ENCODE measurements at places on chromosomes 6 and 20. TPM values are rescaled to one million over a fixed set of nuclear protein-coding genes. Genes with fewer than 3 reads are reported as not detected.

DNA sequence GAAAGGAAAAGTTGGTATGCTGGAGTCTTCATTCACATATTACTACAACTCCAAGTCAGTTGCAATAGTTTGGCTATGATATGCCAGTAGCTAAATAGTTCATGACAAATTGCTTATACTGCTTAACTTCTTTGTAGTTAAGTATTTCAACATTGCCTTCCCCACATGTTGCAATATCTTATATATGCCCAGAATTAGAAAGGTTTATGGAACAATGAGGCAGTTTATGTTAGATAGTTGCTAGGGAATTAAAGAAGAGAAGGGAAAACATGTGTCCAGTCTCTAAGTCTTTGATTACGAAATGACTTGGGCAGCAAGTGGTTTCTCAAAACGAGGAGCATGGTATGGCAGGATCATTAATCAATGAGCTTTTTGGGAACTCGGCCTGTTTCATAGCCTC, 145.8 kb downstream of the PLCB4 start:
- DNase-seq, result no peak

DNA sequence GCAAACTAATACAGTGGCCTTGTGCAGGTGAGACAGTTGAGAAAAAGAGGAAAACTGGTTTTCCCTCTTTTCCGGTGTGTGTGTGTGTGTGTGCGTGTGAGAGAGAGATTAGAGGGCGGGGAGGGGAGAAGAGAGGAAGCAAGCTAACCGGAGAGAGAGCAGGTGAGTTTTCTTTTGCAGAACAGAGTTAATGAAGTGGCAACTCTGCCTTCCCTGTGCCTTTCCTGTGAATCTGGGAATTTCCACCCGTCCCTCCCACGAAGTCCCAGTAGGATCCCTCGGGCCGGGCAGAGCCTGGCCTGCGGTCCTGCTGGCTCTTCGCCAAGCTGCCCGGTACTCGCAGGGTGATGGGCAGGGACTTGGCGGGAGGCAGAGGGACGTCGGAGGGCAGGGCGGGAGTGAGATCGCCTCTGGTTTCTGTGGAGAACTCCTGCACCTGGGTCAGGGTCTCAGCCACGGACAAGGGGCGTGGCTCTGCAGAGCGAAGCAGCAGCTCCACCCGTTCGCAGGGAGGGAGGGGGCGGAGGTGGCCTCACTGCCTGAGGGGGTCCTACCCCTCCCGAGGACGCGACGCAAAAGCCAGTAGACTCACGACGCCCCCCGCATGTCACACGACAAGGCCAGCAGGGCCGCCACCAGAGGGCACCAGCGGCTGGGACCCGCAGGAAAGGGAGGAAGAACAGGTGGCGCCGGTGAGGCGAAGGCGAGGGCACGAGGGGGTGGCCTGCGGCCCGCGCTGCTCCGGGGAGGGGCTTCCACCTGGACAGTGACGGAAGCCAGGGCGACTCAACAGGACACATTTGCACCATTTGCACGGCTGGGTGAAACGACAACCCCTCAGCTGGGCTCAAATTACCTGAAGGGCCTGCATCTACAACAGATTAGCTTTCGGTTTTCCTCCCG, 51.2 kb upstream of the RNF182 start:
- peak; percentile 68 for DNase-seq

GRCh38 chr20:19539191-19539590, 218.9 kb upstream of the RIN2 start:
- DNase-seq, result no peak

DNA sequence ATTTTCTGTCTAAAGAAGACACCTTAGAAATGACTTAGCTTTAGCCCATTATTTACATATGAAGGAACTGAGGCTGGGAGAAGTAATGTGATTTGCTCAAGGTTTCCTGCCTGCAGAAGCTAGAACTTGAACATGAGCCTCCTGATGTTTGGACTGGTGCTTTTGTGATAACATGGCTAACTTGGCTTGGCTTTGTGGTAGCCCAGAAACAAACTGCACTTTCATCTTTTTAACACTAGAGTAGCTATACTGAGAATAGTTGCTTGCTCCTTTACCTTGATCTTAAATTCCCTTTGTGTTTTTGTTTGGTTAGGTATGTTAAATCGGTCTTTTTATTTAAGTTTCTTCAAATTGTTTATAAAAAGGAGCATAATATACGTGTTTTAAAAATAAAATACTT, 163.5 kb upstream of the MANEA start:
- DNase-seq, result no peak

DNA sequence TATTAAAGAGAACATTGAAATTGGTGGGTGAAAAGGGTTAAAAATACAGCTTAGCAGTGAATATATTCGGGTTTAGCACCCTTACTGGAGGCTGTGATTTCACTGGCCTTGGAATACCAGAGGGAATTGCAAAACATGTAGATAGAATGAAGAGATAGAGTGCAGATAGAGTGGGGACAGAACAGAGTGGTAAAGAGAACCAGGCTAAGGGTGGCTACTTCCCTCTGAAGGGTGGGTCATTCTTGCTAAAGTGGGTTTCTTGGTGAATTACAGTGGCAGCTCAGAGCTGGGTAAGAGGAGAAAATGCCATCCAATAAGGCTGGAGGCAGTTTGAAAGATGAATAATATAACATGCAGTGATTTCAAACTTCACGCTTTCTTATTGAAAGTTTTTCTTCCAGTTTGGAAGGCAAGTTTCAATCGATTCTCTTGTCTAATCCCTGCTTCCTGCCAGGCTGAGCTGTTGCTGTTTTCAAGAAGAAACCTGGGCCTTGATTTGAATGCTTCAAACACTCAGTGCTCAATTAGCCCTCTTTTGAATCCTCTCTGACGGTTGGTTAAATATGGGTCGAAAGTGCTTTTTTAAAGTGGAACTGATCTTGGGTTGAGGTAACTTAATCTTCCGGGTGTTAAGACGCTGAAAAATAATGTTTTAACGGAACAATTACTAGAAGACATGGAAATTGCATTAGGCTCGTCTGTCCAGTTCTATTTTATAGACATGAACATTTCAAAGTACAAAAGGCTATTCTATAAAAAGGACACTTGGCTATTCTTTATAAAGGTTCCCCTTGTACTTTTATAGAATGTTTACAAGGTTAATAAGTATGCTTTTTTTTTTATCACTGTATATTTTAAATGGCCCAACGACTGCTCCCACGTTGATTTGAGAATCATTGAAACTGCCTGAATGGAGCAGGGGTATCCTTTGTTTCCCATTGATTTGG, 203.3 kb downstream of the BCAS1 start:
- no peak for DNase-seq

DNA sequence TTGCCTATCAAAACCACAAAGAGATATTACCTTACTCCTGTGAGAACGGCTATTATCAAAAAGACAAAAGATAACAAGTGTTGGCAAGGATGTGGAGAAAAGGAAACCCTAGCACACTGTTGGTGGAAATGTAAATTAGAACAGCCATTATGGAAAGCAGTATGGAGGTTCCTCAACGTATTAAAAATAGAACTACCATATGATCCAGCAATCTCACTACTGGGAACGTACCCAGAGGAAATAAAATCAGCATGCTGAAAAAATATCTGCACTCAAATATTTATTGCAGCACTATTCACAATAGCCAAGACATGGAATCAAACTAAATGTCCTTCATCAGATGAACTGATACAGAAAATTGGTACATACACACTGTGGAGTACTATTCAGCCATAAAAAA, 149.4 kb upstream of the MLN start:
- no peak for DNase-seq

- no peak for DNase-seq
Measured at GRCh38 chr6:17527076-17527475, 73.0 kb upstream of the FAM8A1 start.

DNA sequence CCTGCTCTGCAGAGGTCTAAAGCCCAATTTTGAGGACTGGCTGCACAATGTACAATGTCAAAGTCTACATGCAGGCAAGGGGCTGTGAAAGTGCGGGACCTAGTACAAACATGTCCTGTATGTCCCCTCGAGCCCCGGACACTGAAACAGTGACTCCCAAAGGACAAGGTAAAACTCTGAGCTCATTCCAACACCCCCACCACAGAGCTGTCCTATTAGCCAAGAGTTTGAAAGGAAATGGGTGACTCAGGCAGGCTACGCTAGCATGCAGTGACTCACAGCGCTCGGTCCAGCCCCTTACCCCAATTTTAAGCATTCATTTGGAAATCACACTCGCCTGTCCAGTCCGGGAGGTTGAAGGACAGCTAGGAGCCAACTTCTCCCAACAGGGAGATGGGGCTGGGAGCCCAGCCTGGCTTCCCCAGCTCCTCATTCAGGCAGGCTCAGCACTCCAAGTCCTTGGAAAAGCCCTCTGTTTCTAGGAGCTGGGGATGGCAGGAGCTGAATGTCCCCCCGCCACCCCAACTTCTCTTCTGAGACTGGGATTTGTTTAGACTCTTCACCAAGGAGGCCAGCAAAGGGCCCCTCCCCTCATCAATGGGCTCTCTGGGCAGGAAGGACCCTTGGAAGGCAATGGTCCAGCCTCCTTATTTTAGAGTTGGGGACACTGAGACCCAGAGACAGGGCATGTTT, 3.9 kb downstream of the SDC4 start:
- no peak for DNase-seq

DNA sequence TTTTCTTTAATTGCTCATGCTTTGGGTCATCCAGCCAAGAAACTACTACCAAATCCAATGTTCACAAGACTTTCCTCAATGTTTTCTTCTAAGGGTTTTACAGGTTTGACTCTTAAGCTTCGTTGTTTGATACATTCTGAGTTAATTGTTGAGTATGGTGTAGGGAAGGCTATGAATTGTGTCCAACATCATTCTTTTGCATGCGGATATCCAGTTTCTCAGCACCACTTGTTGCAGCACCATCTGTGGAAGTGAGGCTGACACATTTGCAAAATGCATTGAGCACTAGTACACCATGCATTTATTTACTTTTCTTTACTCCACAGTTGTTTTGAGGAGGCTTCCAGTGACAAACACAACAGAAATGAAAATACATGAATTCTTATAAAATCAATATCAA, 17.2 kb downstream of the MICA start:
- no peak for DNase-seq

DNA sequence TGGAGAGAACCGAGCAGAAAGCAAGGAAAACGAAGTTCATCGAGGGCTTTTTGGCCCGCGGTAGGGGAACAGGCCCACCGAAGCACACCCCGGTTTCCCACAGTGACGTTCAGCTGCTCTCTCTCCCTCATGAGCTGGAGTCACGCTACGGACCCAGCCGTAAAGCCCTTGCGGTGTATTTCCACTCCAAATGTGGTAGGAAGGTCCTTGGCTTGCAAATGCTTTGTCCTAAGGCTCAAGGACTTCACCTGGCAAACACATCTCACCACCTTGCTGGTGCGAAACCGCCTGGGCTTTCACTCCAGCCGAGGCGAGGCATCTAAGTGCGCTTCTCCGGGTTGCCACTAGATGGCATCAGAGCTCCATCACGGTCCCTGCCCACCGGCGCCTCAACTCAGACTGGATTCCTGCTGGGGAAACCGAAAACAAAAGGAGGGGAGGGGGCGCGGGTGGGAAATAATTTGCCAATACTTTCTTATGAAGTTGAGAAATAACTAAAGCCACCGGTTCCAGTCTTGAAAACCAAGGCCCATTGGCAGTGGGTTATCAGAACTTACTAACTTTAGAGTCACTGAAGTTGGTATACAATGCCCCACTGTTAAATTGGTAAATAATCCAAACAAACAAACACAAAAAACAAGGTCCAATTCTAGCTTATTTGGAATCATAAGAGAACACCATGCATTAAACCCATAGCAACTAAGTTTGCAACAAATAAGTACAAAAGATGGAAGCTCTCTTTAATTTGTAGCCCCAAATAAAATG, 13.4 kb upstream of the FOXC1 start:
- DNase-seq, result peak; percentile 72

DNA sequence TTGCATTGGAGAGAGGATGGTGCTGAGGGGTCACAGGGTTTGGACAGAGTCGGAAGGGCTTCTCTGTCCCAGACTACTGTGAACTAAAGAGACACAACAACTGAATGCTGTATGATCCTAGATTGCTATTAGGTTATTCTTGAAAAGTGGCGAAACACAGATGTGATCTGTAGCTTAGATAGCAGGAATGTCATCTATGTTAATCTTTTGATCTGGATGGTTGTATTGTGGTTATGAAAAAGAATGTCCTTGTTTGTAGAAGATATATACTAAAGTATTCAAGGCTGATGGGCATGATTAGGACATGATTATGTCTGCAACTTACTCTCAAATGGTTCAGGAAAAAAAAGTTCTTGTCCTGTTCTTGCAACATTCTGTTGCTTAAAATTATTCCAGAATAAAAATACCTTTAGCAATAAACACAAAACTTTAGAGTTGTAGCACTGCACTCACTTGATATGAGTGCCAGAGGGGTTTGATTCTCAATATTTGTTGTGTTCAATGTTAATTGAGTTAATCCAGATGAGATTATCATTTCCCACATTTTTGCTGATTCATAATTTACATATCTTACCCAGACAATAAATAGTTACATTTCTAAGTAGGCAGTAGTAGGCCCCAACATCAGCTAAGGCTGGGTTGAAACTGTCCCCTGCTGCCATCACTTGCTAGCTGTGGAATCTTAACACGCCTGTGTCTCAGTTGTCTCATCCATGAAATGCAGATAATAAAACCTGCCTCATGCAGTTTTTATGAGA, 645.2 kb downstream of the KIF16B start:
- DNase-seq, result no peak

DNA sequence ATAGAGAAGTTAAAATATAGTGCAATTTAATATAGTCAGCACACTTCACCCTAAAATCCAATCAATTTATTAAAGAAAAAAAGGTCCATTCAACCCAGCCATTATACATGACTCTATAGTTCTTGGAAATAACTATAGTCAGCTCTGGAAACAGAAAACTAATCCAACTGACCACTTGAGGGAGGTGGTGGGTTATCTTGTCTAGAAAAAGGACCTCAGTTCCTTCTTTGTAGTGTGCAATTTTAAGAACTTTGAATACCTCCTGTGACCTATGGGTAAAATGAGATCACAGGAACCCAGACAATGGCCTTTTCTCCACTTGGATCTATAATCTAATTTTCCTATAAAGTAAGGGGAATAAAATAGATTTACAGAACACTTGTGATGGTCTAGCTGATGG, 163.6 kb upstream of the CENPW start:
- DNase-seq, result no peak

- DNase-seq, result no peak
Measured at GRCh38 chr6:125307964-125308615, 6.3 kb upstream of the HDDC2 start.

- DNase-seq, result no peak
Measured at GRCh38 chr6:127516662-127517273, 2.4 kb downstream of the MTCL3 start.

GRCh38 chr6:144036835-144037195, 28.8 kb upstream of the PLAGL1 start:
- no peak for DNase-seq

HLA-DOB gene
- not detected for total RNA-seq

CD83 gene
- 0.38 TPM for total RNA-seq

PLN gene
- 0.18 TPM for total RNA-seq

ISM1 gene
- total RNA-seq, result 3.1 TPM

TMEM239 gene
- not detected for total RNA-seq

ABHD16B gene
- not detected for total RNA-seq

RXRB gene
- 23.3 TPM for total RNA-seq

PRL gene
- not detected for total RNA-seq

All from left lobe of liver (tissue), 2 donors.